HEK293T (cell line): ENCODE measurements at places on chromosomes 3 and 15.

- no peak for DNase-seq
Observed at GRCh38 chr15:46901001-46901400, 816.3 kb upstream of the SEMA6D start.

- no peak for DNase-seq
Observed at GRCh38 chr3:145522893-145523651, 637.9 kb downstream of the PLOD2 start.

DNA sequence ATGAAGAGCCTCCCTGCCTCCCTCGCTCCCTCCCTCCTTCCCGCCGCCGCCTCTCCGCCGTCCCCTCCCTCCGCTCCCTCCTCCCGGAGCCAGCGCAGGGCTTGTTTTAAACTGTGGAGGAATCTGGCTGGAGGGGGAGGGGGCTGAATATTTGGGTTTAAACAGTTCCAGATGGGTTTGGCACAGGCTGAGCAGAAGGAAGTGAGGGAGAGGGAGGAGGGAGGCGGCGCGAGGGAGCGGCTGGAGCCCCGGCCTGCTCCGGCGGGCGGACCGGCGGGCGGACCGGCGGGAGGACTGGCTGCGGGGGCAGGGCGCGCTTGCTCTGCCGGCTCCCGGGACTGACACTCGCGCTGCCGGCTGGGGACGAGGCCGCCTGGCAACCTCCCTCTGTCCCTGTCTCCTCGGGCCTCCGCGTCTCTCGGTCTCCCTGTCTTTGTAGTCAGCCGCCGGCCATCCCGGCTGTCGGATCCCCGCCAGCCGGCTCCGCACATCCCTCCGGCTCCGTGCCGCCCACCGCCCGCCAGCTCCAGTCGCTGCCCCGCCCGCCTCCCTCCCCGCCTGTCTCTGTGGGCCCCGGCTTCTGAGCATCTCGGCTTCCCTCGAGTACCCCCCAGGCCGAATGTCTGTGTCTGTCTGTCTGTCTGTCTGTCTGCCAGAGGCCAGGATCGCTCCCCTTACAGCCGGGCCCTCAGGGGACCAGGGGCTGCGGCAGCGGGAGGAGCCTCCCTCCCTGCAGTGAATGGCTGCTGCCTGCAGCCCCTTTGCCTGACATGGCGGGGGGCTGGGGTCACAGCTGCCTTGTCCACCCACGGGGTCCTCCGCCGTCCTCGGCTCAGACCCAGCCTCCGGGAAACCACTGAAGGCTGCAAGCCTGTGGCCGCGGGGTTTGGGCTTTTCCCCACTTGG is 7.6 kb downstream of the EPHB3 start:
- DNase-seq, result peak; percentile 31

GRCh38 chr3:134350266-134350665 is 24.0 kb downstream of the AMOTL2 start:
- no peak for DNase-seq

- DNase-seq, result no peak
Observed at GRCh38 chr15:54502416-54503075, 524.3 kb downstream of the UNC13C start.

DNA sequence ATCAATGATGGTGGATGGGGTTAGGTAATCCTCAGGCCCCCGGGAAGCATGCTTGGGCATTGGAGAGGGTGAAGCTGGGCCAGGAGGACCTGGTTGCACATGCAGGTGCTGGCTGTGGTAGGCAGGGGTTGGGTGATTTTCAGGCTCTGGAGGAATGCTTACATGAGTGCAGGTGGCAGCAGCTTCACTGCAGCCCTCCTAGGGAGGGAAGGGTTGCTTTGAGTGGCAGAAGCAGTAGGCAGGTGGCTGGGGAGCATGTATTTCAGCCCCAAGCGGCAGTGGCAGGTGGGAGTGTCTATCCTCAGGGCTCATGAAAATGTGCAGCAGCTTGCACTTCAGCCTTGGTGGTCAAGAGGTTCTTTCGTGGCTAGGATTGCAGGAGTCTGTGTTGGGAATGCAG is 230.0 kb upstream of the CTNNB1 start:
- no peak for DNase-seq

DNA sequence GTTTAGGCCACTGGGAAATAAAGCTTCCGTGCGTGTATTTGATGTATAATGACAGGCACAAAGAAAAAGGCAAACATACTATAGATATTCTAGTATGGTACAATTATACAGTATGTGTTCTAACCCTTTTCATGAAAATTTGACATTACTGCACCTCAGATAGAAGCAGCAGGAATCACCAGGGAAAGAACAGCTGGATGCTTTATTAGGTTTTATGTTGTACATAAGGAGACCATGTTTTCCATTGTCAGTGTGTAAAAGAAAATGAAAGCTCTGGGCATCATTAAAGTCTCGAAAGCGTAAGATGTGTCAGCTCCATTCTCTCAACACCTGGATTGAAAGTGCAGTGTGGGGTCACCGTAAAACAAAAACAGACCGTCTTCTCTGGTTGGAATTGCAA is 302.1 kb downstream of the ROBO2 start:
- DNase-seq, result no peak

GRCh38 chr3:77025471-77025870 is 14.4 kb upstream of the ROBO2 start:
- DNase-seq, result no peak

- no peak for DNase-seq
Observed at GRCh38 chr3:12839156-12839946, 2.0 kb downstream of the RPL32 start.

- no peak for DNase-seq
Observed at GRCh38 chr3:17315897-17316296, 426.5 kb downstream of the TBC1D5 start.

GRCh38 chr3:50450209-50450921 is 53.1 kb downstream of the CACNA2D2 start:
- DNase-seq, result no peak

GRCh38 chr3:45092132-45093031 is 53.8 kb downstream of the CDCP1 start:
- DNase-seq, result peak; percentile 35

DNA sequence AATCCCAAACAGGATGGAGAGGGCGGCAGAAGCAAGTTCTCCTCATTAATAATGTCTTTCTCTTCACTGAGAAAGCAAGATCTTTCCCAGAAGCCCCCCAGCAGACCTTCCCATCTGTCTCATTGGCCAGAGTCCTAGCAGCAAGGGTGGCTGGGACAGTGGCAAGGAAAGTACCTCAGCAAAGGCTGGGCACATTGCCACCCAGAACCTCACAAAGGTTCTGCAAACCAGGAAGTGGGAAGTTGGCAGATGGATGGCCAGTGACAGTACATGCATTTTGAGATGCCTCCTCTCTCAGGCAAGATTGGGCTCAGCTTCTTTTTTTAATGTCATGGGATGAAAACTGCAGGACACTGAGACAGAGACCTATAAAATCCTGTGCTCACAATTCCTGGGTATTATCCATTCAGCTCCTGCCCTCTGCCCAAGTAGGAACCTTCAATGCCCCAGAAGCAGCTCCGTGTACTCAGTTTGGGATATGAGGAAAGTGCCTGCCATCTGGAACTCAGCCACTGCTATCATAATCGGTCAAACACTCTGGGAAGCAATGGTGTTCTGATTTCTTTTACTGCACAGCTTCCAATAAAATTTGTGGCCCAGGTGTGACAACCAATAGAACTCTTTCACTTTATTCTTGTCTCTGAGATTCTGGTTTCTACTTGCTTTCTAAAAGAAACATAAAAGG is 25.5 kb downstream of the DPH3 start:
- DNase-seq, result no peak

- peak; percentile 64 for DNase-seq
Observed at GRCh38 chr15:40763801-40764628, at the start of gene GCHFR. Gene GCHFR (plus strand): TSS chr15:40764068. CDS start chr15:40764181, 113 bp downstream.

DNA sequence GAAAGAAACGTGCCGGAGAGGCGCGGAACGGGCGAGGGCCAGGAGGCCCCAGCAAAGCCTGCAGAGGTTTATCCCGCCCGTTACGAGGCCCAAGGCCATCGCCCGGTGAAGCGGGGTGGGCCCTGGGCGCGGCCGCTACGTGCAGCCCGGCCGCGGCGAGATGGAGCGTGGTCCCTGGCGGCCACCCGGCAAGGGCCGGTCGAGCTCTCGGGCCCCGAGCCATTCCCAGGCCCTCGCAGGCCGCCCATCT is 1.1 kb downstream of the PKM start:
- peak; percentile 20 for DNase-seq

DNA sequence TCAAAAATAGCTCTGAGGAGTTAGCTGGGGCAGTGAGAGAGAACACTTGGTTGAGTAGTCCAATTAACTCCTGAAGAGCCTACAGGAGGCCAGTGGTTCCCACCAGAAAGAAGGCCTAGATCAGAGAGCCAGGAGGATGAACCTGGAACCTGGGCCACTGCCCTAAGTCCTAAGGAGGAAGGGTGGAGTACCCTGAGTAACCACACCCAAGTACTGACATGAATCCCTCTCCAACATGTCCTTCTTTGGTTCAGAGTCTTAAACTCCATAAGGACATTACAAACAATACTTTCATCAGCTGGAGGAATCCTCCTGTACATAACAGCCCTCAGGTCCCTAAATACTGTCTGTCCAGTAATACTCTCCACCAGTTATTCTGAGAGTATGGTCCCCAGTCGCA is 25.6 kb upstream of the C3orf62 start:
- no peak for DNase-seq

DNA sequence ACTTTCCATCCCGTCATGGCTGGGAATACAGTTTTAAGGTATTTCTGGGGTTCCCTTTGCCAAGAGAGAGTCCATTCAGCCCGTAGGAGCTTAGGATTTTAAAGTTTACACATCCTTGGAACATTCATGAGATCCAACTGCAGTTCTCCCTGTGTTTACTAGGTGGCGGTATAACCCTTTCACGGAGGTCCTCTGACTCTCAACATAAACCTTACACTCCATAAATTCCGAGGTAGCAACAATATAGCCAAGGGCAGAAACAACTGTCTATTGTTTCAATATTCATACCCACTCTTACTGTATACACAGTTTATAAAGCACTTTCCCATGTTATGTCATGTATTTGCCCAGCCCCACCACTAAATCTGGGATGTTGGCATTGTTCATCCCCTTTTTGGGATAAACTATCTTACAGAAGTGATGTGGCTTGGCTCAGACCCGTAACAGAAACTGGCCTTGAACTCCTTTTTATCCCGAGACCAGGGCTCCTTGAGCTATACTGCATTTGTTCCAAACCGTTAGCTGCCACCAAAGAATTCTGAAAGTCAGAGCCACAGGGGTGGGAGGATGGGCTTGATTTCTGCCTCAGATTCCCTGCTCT is 69.2 kb upstream of the COL6A5 start:
- DNase-seq, result peak; percentile 71

GRCh38 chr15:40357723-40358470 is at the start of gene DISP2:
Gene DISP2 (plus strand): TSS chr15:40358219. CDS start chr15:40358322, 103 bp downstream.
- DNase-seq, result peak; percentile 92

DNA sequence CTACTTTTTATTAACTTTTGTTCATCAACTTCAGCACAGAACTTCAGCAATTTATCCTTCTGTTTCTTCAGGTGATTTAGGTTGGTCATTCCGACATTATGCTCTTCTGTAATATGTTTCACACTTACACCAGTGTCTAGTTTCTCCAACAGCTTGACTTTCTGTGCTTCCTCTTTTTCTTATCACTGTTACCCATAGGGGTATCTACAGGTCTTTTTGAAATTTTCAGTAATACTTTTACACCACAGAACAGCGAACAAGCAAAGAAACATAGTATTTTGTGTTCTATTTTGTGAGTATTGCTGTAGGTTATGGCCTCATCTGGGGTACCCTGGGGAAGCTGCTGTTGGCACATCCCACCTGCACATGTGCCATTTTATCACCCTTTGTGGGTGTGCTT is 260.7 kb downstream of the NSUN3 start:
- no peak for DNase-seq

GRCh38 chr3:173238091-173238490 is 97.1 kb upstream of the SPATA16 start:
- no peak for DNase-seq

DNA sequence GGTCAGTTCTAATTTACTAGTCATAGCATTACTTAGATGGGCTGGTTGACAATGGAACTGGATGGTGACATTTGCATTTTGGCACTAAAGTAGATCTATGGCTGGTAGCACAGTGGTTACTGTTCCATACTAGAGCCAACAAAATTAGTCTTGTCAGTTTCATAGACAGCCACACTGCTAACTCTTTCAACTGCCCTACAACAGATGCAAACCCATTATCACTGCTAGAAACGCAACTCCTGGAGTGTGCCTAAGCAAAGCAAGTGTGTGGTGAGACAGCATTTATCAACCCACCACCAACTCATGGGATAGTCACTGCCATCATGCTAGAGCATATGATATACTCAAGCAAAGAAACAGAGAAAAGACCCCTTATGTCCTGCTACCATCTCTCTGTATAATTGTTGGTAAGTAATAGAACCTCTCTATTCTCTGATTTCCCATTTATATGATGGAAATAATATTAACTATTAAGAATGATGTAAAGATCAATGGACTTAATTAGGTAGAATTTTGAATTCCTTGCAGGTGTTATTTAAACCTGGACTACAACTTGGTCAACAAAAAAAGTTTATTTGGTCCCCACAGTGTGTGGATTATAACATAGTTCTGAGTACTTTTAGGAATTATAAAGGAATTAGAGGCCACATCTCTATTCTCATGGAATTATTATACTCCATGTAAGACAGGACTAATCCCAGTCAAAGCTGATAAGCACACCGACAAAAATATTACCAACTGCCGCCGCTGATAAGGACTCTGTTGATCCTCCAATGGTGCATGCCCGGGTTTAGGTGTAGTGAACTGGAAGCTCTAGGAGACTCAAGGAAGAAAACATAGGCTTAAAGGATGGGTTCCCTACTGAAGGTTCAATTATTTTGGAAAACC is 19.9 kb upstream of the ABHD5 start:
- no peak for DNase-seq

- no peak for DNase-seq
Observed at GRCh38 chr15:80105193-80105592, 45.7 kb downstream of the ZFAND6 start.

GRCh38 chr3:105463620-105464019 is 96.9 kb downstream of the ALCAM start:
- no peak for DNase-seq

GRCh38 chr15:63069616-63070090 is 27.1 kb downstream of the TPM1 start:
- no peak for DNase-seq

DNA sequence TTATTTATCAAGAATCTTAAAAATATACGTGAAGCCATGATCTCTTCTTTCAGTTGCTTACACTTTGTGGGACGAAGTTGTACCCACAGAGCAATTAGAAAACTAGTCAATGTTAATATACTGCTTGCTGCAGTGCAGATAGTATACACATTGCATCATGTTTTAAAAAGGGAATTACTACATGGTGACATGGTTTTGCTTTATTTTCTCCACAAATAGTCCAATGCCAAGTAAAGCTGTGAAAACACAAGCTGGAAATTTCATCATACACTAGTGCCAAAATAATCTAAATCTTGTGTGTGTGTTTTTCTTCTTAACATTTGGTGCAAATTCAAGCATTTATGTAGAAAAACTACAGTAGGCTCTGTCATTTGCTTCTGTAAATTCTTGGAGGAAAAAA is 233.0 kb downstream of the EPHA3 start:
- DNase-seq, result no peak
